ENCODE measurements at places on chromosomes 13 and 19.

DNA sequence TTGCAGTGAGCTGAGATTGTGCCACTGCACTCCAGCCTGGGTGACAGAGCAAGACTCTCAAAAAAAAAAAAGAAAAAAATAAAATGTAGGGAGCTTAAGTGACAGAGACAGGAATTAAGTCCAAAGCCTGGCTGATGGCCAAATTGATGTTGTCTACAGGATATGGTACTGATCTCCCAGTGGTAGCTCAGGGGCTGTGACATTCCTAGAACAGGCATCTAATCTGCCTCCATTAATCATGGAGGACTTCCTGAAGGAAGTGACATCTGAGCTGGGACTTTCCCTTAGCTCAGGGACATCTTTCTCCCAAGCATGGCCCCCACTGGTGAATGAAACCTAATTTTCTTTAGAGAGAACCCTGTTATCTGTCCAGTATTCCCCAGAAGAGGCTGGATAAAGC is 11.4 kb upstream of the EDDM13 start:
- no peak for DNase-seq

DNA sequence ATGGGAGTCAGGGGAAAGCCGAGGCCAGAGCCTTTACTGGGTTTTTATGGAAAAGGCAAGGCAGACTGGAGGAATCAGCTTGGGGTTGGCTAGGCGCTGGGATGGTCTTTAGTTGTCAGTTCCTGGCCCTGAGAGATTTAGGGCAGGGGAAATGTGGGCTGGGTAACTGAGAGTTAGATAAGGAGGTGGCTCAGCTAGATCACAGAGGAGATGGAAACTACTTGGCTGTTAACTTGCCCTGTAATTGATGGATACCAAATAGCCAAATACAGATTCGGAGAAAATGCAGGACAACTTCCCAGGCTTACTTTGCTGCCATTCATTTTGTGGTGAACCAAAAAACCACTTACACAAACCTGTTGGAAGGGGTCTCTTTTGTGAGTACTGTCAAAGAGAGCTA is 54.0 kb downstream of the LRCH1 start:
- no peak for DNase-seq

- DNase-seq = no peak
Measured at GRCh38 chr13:33375421-33375820, 89.9 kb upstream of the STARD13 start.

DNA sequence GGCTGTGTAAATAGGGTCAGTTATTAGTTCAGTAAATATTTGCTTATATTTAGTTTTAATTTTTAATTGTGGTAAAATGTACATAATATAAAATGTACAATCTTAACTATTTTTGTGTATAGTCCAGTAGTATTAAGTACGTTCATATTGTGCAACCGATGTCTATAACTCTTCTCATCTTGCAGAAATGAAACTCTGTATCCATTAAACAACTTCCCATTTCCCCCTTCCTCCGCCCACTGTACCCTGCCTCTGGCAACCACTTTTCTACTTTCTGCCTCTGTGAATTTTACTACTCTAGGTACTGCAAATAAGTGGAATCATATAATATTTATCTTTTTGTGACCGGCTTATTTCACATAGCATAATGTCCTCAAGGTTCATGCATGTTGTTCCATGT is 24.4 kb downstream of the UBAC2 start:
- DNase-seq = no peak

GRCh38 chr13:106118050-106118449 is 417.4 kb downstream of the EFNB2 start:
- DNase-seq = no peak

- DNase-seq = no peak
Measured at GRCh38 chr19:15225760-15226159, 6.5 kb downstream of the EPHX3 start.

DNA sequence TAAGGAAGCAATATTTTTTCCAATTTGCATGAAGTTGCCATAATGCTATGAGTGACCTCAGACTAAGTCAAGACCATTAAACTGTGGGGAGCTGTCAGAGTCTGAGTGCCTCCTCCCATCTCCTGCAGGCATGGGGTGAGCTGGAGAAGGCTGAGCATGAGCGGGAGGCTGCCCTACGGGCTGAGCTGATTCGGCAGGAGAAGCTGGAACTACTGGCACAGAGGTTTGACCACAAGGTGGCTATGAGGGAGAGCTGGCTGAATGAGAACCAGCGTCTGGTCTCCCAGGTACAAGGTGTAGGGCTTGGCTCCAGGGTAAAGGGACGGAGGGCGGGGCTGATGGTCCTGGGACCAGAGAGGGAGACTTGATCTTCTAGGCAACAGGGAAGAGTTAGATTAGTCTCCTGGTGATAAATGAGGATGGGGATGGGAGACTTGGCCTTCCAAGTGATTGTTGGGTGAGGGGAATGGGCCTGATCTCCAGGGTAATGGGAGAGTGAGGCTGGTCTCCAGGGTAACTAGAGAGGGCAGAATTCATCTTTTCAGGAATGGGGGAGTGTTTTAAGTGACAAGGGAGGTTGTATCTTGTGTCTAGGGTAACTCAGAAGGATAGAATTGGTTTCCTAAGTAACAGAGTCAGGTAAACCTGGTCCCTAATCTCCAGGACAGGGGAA is 36.0 kb downstream of the SPTBN4 start:
- DNase-seq = no peak

DNA sequence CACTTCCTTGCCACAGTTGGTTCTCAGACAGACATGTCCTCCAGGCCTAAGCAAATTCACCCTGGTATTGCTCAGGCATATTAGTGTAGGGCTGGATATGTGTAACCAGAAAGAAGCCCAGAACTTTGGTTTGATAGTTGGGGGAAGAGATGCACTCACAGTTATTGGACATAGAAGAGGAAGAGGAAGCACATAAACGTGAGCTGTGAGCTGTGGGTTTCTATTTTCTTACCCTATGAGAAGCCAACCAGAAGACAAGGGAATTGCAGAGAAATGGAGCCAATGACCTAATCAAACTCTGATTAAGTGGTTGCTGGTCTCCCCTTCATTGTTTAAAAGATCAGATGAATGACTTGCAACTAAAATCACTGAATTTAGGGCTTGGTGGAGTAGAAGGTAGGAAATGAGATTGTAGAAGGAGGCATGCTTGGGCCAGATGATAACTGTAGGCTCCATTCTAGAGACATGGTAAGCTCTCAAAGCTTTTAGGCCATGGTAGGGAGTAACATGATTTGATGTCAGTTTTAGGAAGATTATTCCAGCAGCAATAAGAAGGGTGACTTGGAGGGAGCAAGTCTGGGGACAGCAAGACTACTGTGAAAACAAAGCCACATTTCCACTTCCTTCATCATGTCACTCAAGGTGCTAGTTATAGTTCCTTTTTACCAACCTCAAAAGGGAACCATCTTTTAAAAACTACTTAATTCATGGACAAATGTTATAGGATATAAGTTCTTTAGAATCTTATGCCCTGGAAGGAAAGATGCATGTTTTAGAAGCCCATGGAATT is 24.1 kb upstream of the WDFY2 start:
- no peak for DNase-seq
